KG1 (cell line): ENCODE measurements at places on chromosomes 3 and 15.

DNA sequence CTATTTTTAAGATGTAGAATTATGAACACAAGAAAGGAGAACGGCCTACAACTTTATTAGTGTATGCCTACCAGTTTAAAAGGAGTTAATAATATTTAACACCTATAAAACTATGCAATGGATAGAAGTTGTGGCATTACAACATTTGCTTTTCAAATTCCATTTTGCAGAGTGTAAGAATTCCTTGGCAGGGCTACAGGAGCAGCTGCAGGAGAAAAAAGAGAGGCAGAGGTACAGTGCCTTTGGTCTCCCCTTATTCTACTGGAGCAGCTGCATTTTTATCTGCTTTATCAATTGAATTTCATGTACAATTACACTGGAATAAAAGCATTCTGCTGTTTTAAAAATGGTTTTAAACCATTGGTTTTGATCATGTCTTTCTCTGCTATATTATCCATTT is 145.7 kb upstream of the KCNH8 start:
- no peak for DNase-seq

GRCh38 chr3:109994853-109995252 is 657.5 kb upstream of the DPPA4 start:
- no peak for DNase-seq

DNA sequence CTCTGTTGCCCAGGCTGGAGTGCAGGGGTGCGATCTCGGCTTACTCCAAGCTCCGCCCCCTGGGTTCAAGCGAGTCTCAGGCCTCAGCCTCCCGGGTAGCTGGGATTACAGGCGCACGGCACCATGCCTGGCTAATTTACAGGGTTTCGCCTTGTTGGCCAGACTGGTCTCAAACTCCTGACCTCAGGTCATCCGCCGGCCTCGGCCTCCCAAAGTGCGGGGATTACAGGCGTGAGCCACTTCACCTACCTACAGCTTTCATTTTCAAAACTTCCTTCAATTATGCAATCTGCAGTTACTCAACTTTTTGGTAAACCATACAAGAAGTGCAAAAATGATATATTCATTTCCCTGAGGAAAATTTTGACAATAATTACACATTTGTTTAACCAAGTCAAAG is 14.0 kb downstream of the NANOGP8 start:
- no peak for DNase-seq

DNA sequence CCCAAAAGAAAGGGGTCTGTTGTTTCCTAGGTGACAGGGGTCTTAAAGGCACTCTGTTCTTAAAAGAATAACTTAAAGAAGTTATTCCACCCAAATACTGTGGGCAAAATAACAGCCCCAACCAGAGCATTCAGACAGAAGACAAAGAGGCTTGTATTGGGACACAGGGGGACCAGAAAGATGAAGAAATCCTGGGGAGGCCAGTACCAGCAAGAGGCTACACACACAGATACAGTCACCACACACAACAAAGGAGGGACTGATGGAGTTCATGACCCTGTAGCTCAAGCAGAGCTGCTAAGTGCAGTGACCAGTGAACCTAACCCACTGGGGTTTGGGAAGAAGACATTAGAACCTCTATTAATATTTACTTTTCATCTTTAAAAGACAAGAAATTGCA is 59.0 kb downstream of the MTHFS start:
- DNase-seq, result no peak

GRCh38 chr3:188367678-188368077 is 213.7 kb downstream of the LPP start:
- DNase-seq, result no peak

DNA sequence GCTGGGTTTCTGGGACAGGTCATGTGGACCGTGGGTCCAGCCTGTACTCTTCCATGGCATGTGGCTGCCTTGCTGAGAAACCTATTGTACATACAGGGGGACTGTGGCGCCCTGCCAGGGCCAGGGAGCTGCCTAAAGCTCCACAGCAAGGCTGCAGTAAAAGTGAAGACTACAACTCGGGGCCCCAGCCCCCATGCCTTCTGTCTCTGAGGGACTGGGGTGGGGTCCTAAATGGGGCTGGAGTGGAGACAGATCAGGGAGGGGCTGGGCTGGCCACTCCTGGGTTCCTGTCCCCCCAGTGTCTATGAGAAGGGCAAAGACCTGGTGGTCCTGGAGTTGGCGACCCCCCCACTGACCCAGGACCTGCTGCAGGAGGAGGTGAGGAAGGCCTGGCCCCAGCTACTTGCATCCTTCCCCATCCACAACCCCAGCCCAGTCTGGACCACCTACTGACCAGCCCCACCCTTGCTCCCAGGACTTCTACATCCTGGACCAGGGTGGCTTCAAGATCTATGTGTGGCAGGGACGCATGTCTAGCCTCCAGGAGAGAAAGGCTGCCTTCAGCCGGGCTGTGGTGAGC is 7.3 kb downstream of the VILL start:
- DNase-seq, result no peak

DNA sequence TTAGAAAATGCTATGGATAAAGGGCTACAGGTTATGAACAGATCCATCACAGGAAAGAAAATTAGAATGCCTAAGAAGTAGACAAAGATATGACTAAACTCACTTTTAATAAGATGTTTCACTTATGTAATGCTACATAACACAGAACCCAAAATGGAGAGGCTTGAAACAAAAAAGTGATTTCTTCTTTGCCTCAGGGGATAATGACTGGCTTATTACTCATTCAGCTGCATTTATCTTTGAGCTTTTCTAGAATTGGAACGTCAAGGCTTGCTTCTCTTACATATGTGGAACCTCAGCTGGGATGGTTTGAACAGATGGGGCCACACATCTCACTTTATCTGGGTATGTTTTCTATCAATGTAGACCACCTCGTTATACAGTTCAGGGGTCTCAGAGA is 120.6 kb upstream of the EPHA3 start:
- DNase-seq, result no peak

GRCh38 chr3:41525303-41526064 is 326.2 kb downstream of the CTNNB1 start:
- DNase-seq, result no peak

- DNase-seq, result no peak
Measured at GRCh38 chr3:144809380-144809779, 837.8 kb downstream of the DIPK2A start.

DNA sequence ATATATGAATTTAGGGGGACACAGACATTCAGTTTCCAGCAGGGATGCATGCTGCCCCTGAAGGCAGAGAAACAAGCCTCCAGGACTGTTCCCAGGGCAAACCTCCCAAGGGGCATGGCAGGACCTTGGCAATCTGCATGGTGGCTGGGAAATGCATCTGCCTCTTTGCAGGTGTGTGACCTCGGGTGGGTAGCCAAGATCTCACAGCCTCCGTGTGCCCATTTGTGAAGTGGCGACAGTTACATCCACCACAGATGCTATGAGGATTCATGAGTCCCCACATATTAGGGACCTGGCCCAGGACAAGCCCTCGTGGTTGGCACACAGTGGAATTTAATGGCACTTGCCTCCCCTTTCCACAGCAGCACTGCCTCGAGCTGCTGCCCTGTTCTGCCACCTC is 29.9 kb downstream of the SLC28A1 start:
- no peak for DNase-seq

GRCh38 chr15:54119051-54119450 is 140.8 kb downstream of the UNC13C start:
- no peak for DNase-seq

DNA sequence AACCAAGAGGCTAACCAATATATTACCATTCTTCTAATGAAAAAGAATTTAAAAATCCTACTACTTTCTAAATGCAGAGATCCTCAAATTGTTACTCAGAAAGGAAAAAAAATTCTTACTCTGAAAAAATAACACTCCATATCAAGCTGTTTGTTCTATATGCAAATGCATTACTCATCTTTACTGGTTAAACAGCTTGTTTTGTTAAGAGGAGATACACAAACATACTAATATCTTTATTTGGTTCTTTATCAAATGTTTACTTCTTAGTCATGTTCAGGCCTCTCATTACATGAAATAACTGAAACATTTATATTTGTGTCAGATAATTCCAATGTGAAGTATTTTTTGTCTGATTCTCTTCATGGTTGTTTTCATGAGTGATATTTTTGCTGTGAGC is 146.8 kb downstream of the PCCB start:
- no peak for DNase-seq
